ENCODE measurements at places on chromosomes 13 and 19.

DNA sequence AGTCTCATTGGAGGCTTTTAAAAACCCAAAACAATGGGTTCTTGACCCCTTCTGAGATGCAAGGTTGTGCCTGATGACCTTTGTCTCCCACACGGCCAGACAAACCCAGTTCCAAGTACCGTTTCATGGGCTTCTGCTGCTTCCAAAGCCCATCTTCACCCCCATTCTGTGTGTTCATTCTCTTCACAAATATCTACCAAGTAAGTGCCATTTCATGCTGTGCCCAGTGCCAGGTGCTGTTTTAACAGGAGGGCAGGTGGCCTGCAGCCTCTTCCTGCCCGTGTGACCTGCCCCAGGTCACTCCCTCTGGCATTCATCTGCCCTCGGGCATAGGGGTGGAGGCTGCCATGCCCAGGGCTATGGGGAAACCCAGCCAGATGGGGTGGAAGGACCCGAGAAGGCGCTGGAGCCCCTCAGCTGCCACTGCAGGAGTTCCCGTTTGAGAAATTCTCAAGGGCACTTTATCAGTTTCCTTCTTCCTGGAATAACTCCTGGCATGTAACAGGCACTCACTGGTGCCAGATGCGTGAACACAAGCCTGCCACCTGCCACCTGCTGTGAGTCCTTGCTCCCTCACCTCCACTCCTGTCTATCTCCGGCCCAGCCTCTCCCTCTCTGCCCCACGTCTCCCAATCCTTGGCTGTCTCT lies 12.5 kb downstream of the CAPN12 start:
- H3K36me3 ChIP-seq: peaks cover 18% of the 10 kb centered on the region
- H3K4me3 ChIP-seq: no peak overlapping the region
- H3K4me1 ChIP-seq: no peaks in the 10 kb centered on the region

GRCh38 chr19:3696660-3696995 lies 3.6 kb downstream of the PIP5K1C start:
- no peak overlapping the region for H3K4me3 ChIP-seq
- H3K27ac ChIP-seq: no peak overlapping the region
- no peak for DNase-seq
- H3K27me3 ChIP-seq: no peaks in the 10 kb centered on the region

DNA sequence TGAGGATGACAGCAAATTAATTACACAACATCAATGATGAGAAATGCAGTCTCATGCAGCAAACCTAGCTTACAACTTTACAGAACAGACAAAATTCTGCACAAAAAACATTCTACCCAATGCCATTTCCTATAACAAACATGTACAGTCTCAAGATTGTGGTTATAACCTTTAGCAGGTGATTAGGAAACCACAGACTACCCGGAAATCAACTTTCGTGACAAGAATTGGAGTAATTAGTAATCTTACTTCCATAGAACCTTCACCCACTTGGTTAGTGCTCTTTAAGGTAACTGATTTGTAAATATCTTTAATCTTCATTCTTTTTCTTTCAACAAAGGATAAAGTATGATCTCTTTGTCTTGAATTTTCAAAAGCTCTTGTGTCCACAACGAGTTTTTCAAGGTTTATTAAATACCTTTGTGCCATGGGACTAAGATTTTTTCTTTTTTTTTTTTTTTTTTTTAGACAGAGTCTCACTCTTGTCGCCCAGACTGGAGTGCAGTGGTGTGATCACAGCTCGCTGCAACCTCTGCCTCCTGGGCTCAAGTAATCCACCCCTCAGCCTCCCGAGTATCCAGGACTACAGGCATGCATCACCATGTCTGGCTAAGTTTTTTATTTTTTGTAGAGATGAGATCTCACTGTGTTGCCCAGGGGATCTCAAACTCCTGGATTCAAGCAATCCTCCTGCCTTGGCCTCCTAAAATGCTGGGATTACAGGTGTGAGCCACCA lies 78.8 kb downstream of the MAP4K1 start:
- no peaks in the 10 kb centered on the region for H3K4me1 ChIP-seq
- no peak overlapping the region for H3K4me3 ChIP-seq
- H3K27me3 ChIP-seq: no peaks in the 10 kb centered on the region
- H3K27ac ChIP-seq: peak overlapping the region; percentile 16

DNA sequence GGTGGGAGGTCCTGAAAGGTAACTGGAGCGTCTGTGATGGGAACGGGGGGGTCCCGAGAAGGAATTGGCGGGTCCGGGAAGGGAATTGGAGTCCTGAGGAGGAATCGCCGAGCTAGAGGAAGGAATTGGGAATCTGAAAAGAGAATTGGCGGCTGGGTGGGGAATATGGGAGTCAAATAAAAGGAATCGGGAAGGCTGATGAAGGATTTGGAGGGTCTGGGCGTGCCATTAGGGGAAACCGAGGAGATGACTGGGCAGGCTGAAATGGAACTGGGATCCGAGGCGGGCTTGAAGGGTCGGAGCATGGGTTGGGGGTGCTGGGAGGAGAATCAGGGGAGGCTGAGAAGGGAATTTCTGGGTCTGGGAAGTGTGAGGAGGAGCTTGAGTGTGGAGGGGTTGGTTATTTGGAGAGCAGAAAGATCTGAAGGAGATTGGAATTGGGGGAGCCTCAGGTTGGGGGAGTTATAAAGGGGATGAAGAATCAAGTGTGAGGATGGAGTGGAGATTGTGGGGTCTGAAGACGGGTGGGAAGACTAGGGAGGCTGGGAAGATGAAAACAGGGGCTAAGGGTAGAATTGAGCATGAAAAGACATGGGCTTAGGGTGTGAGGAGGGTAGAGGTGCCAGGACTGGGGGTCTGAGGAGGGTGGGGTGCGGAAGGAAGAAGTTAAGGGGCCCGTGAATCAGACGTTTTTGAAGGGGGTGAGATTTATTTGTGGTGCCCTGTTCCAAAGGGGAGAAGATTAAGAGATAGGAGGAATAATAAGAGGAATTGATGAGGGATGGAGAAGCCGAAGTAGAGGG lies 718 bp downstream of the ACTN4 start:
- no peaks in the 10 kb centered on the region for H3K36me3 ChIP-seq
- peaks cover 36% of the 10 kb centered on the region for H3K4me1 ChIP-seq
- peak overlapping the region; percentile 64 for H3K27ac ChIP-seq
- H3K27me3 ChIP-seq: no peaks in the 10 kb centered on the region
- DNase-seq: no peak
- H3K4me3 ChIP-seq: peak overlapping the region; percentile 84

- no peaks in the 10 kb centered on the region for H3K4me1 ChIP-seq
- H3K36me3 ChIP-seq: no peaks in the 10 kb centered on the region
- no peak for DNase-seq
- H3K4me3 ChIP-seq: no peak overlapping the region
- H3K27ac ChIP-seq: no peak overlapping the region
Observed at GRCh38 chr13:88411696-88412095, 740.5 kb downstream of the SLITRK5 start.

DNA sequence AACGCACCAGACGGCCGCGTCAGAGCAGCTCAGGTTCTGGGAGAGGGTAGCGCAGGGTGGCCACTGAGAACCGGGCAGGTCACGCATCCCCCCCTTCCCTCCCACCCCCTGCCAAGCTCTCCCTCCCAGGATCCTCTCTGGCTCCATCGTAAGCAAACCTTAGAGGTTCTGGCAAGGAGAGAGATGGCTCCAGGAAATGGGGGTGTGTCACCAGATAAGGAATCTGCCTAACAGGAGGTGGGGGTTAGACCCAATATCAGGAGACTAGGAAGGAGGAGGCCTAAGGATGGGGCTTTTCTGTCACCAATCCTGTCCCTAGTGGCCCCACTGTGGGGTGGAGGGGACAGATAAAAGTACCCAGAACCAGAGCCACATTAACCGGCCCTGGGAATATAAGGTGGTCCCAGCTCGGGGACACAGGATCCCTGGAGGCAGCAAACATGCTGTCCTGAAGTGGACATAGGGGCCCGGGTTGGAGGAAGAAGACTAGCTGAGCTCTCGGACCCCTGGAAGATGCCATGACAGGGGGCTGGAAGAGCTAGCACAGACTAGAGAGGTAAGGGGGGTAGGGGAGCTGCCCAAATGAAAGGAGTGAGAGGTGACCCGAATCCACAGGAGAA lies 1.9 kb downstream of the PPP1R12C start:
- H3K4me3 ChIP-seq: peak overlapping the region; percentile 58
- DNase-seq: no peak
- peak overlapping the region; percentile 89 for H3K27ac ChIP-seq
- no peaks in the 10 kb centered on the region for H3K36me3 ChIP-seq

- H3K4me1 ChIP-seq: no peaks in the 10 kb centered on the region
- H3K36me3 ChIP-seq: no peaks in the 10 kb centered on the region
- peak within 1 kb of the TSS; percentile 38 for H3K4me3 ChIP-seq
- DNase-seq: no peak
- no peak within 1 kb of the TSS for H3K27ac ChIP-seq
- H3K27me3 ChIP-seq: no peaks in the 10 kb centered on the region
Observed at GRCh38 chr13:46896341-46897137, at the start of gene HTR2A. HTR2A (minus strand) TSS chr13:46897053; CDS start chr13:46895906, 1,147 bp downstream.

- no peaks in the 10 kb centered on the region for H3K36me3 ChIP-seq
- H3K4me3 ChIP-seq: no peak overlapping the region
- DNase-seq: no peak
- no peaks in the 10 kb centered on the region for H3K27me3 ChIP-seq
- H3K4me1 ChIP-seq: no peaks in the 10 kb centered on the region
Observed at GRCh38 chr13:106163426-106163825, 372.0 kb downstream of the EFNB2 start.

DNA sequence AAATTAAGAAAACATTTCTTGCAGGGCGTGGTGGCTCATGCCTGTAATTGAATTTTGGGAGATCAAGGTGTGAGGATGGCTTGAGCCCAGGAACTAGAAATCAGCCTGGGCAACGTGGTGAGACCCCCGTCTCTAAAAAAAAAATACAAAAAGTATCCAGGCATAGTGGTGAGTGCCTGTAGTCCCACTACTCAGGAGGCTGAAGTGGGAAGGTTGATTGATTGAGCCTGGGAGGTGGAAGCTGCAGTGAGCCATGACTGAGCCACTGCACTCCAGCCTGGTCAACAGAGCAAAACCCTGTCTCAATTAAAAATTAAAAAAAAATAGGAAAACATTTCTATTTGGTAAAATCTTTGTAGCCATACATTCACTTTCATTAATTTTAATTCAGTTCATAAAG lies 526.5 kb downstream of the PCDH9 start:
- H3K36me3 ChIP-seq: no peaks in the 10 kb centered on the region
- H3K27me3 ChIP-seq: no peaks in the 10 kb centered on the region
- no peak for DNase-seq
- no peaks in the 10 kb centered on the region for H3K4me1 ChIP-seq

- no peak overlapping the region for H3K4me3 ChIP-seq
- no peak for DNase-seq
- no peaks in the 10 kb centered on the region for H3K4me1 ChIP-seq
- no peaks in the 10 kb centered on the region for H3K27me3 ChIP-seq
- no peak overlapping the region for H3K27ac ChIP-seq
Observed at GRCh38 chr13:77952737-77953136, 34.1 kb upstream of the EDNRB start.

GRCh38 chr13:40648040-40648439 lies 18.4 kb downstream of the FOXO1 start:
- no peaks in the 10 kb centered on the region for H3K27me3 ChIP-seq
- no peak overlapping the region for H3K27ac ChIP-seq
- H3K4me3 ChIP-seq: no peak overlapping the region
- peaks cover 72% of the 10 kb centered on the region for H3K4me1 ChIP-seq

DNA sequence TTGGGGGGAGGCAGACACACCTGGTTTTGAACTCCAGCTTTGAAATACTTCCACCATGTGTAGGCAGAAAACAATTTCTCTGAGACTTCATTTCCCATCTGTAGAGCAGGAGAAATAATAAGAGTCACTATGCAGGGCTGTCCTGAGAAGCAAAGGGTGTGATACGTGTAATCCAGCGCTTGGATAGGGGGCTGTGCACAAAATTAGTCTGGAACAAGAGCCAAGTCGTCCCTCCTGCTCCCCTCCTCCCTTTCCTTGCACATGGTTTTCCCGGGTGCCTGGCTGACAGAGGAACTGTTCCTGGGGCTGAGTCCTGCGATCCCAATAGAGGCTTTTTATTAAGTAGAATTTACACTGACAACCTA lies 29.6 kb upstream of the UBE2L5 start:
- H3K27me3 ChIP-seq: no peaks in the 10 kb centered on the region
- no peak overlapping the region for H3K4me3 ChIP-seq
- H3K27ac ChIP-seq: no peak overlapping the region
- H3K4me1 ChIP-seq: peaks cover 25% of the 10 kb centered on the region

- H3K36me3 ChIP-seq: no peaks in the 10 kb centered on the region
- no peaks in the 10 kb centered on the region for H3K27me3 ChIP-seq
- DNase-seq: no peak
- peak overlapping the region; percentile 65 for H3K4me3 ChIP-seq
- peak overlapping the region; percentile 96 for H3K27ac ChIP-seq
Observed at GRCh38 chr19:46862503-46862834, 1.7 kb downstream of the ARHGAP35 start.

DNA sequence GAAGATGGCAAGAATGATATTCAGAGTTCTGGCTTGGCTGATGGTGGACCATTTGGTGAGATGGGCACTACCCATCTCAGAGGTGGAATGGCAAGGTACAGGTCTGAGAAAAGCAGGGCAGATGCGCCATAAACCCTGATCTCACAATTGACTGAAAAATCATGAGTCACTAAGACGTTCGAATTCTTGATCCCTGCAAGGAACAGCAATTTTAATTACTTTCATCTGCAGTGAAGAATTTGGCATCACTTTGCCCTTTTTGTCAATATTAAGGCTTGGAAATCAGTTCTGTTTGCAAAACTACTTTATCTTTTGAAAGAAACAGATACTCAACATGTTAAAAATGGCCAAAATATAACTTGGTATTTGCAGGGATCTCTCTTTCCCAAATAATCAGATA lies 38.1 kb downstream of the HTR2A start:
- no peak overlapping the region for H3K4me3 ChIP-seq
- H3K27ac ChIP-seq: no peak overlapping the region
- no peak for DNase-seq
- no peaks in the 10 kb centered on the region for H3K4me1 ChIP-seq
- no peaks in the 10 kb centered on the region for H3K36me3 ChIP-seq

GRCh38 chr19:5691822-5692722 lies 2.0 kb downstream of the RPL36 start:
- peaks cover 14% of the 10 kb centered on the region for H3K4me1 ChIP-seq
- no peak overlapping the region for H3K27ac ChIP-seq
- H3K36me3 ChIP-seq: peaks cover 3% of the 10 kb centered on the region
- no peak for DNase-seq
- H3K4me3 ChIP-seq: peak overlapping the region; percentile 61

DNA sequence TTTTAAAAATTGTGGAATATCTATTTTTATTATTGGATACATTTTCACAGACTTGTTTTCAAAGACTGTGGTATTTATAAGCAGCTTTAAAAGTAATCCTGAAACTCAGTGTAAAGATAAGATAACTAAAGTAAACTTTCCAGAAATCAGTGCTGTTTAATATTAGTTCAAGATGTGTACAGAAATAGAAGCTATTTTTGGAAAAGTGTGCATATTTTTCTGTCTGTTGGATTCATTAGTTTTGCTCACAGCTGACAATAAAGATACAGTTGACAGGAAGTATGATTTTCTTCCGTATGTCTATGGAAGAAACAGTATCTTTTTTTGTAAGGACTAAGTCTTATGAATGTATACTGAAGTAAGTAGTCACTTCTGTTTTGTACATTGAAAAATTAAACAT lies 85.9 kb downstream of the GJA3 start:
- no peak for DNase-seq
- H3K36me3 ChIP-seq: no peaks in the 10 kb centered on the region
- no peaks in the 10 kb centered on the region for H3K27me3 ChIP-seq
- H3K4me1 ChIP-seq: no peaks in the 10 kb centered on the region
- no peak overlapping the region for H3K27ac ChIP-seq

GRCh38 chr13:59337070-59337469 lies 826.7 kb downstream of the DIAPH3 start:
- no peak overlapping the region for H3K27ac ChIP-seq
- no peaks in the 10 kb centered on the region for H3K36me3 ChIP-seq
- H3K27me3 ChIP-seq: no peaks in the 10 kb centered on the region
- DNase-seq: no peak
- H3K4me3 ChIP-seq: no peak overlapping the region
- H3K4me1 ChIP-seq: no peaks in the 10 kb centered on the region

- no peaks in the 10 kb centered on the region for H3K36me3 ChIP-seq
- no peaks in the 10 kb centered on the region for H3K27me3 ChIP-seq
- no peaks in the 10 kb centered on the region for H3K4me1 ChIP-seq
- H3K4me3 ChIP-seq: no peak overlapping the region
Observed at GRCh38 chr13:69199664-69200063, 908.0 kb upstream of the ATXN8OS start.

All from tibial nerve (tissue), 4 donors.